Activated CD4-positive, alpha-beta T cell treated with anti-CD3 and anti-CD28 coated beads for 24 hours (primary cell): ENCODE measurements at places on chromosomes 1 and 21.
A peak's percentile ranks its signal among the peaks of the same experiment; 100 is the strongest.

DNA sequence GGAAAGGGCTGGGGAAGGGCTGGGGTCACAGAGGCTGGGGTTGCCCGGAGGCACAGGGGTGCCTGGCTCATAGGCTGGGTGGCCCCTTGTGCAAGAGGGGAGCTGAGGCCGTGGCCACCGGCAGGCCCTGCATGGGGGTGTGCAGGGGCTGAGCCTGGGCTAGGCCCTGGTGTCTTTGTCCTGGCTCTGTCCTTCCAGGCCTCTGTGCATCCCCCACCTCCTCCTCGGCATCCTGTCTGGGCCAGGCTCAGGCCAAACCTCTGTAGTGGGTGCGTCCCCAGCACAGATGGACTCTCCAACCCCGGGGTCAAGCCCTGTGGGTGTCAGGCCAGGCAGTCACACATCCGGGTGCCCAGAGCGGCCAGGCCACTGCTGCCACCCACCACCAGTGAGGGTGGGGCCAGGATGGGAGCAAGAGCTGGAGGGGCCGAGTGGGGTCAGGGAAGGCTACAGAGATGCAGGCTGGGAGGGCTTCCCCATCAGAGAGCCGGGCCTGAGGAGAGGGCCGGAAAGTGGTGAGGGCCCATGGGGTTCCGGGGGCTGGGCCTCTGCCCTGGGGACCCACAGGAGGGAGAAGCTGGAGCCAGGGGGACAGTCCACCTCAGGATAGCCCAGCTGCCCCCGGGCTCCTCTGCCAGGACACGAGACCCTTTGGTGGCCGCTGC lies 19.4 kb downstream of the PANK4 start:
- DNase-seq, result no peak

- no peak for DNase-seq
Measured at GRCh38 chr1:10938741-10939417, 73.6 kb upstream of the TARDBP start.

DNA sequence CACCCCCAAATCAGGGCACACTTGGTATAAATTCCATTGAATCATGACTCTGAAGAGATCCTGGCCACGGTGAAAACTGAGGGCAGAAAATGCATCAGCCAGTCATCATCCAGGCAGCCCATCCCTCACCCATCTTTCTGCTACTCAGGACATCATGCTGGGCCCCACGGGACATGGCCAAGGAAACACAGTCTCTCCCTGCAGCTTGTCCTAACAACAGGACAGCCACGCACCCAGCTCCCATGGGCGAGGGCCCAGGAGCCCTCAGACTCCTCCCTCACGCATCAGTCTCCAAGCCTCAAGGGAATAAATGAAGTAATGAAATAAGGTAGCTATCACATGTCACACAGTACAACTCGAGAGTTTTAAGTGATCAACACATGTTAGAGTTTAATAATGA lies 37.8 kb downstream of the ELK4 start:
- no peak for DNase-seq

- DNase-seq, result no peak
Measured at GRCh38 chr1:37085393-37085792, 51.1 kb upstream of the GRIK3 start.

DNA sequence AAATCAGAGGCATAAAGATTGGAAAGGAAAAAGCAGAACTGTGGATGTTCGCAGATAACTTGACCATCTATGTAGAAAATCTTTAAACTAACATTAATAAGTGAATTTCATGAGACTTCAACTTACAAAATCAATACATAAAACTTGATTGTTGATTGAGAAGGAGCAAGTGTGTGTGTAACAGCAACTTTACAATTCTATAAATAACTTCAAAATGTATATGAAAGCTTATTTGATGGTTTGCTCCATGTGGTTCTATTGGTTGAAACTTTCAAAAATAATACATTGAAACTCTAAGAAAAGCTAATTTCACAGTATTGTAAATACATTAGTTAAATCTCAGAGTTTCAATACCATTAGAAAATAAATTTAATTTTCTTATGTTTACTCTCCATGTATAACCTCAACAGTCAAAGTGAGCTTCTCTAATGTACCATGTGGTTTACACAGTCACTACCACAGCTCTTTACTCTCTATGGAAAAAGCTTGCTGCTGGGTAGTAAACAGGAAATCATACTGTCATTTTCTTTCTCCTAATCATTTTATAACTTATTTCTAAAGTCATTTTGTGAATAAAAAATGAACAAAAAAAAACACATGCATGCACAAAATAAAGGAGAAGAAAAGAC lies 12.0 kb downstream of the AKT3 start:
- DNase-seq, result no peak

DNA sequence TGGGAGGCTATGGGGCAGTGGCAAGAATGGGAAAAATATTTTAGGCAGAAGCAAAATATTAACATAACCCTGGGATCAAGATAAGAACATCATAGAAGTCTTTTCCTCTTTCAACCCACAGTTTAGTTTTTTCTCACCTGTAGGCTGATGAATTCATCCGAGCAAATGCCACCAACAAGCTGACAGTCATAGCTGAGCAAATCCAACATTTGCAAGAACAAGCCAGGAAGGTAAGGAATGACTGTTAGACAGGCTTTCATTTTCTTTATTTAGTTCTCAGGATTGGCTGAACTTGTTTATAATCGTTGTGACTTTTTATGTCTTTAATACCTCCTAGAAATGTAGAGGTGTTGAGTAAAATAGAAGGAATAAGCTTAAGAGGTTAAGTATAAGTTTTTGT lies 6.4 kb downstream of the C1orf50 start:
- DNase-seq, result no peak

GRCh38 chr1:51504806-51505525 lies 14.1 kb downstream of the EPS15 start:
- DNase-seq, result no peak

GRCh38 chr1:25922056-25922970 lies 16.1 kb upstream of the STMN1 start:
- DNase-seq, result peak; percentile 30

DNA sequence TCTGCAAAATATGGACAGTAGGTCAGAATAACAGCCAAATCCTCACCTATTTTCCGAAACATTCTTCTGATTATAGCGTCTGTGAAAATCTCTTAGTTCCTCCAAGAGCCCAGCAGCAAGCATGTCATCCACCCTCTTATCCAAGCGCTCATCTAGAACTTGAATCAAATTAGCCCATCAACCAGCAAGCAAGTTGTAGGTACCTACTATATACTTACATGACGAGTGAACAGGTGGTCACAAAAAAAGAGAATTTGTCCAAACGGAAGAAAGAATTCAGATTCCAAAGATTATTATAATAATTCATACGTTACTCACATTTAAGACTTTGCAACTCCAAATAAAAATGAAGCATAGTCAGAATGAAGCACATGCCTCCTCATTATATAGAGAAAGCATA lies 35.4 kb downstream of the TRIT1 start:
- DNase-seq, result no peak
